GM06990 (cell line): ENCODE measurements at places on chromosomes 5 and 9.

- DNase-seq = no peak
Measured at GRCh38 chr5:142115937-142116614, 7.5 kb downstream of the NDFIP1 start.

- DNase-seq = no peak
Measured at GRCh38 chr9:97874624-97875023, 21.6 kb downstream of the FOXE1 start.

GRCh38 chr9:113356686-113357292 lies 7.4 kb downstream of the BSPRY start:
- DNase-seq = no peak

DNA sequence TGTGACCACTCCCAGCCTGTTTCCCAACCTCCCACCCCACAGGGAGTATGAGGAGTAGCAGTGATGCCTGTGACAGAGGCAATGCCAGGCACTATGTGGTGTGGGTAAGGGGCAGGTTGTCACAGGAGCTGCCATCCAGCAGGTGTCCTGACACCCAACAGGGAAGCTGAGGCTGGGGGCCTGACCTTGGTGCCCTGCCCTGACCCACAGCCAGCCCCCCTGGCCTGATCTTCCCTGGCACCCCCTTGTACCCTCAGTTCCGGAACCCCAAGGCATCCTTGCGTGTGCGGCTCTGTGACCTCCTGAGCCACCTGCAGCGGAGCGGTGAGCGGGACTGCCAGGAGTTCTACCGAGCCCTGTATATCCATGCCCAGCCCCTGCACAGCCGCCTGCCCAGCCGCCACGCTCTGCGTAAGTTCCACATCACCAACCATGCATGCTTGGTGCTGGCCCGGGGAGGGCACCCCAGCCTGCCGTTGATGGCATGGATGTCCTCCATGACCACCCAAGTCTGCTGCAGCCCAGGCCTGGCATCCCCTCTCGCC lies 14.4 kb downstream of the CARD19 start:
- DNase-seq = peak; percentile 9

DNA sequence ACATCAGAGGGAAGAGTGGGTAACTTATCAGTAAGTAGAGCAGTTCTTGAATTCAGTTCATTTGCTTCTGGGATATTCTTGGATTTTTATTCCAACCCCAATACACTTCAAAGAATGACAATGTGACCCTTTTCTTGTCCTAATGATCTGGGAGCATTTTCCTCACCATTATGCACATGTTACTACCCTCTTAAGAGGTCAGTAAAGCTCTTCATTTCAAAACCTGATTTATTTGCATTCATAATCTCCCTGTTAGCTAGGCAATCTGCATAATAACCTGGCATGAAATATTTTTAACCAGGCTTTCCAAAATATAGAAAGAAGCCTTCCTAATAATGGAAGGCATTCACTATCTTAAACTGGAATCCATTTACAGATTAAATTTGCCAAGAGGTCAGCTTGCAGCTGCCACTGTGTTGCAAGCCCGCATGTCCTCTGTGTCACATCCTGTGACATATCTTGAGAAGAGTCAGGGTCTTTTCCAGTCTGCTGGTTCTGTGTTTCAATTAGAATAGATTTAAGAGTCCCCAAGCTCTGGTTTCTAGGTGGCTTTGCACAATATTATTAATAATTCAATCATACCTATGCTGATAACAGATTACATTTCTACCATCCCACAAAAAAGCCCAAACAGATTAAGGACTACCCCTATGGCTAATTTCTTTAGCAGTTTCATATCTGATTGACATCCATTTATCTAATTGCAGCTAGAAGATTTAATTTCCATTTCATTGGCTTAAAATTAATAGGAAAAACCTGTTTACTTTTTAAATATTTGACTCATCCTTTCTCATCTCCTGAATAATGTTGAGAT lies 30.9 kb upstream of the PPP2R2B start:
- no peak for DNase-seq

DNA sequence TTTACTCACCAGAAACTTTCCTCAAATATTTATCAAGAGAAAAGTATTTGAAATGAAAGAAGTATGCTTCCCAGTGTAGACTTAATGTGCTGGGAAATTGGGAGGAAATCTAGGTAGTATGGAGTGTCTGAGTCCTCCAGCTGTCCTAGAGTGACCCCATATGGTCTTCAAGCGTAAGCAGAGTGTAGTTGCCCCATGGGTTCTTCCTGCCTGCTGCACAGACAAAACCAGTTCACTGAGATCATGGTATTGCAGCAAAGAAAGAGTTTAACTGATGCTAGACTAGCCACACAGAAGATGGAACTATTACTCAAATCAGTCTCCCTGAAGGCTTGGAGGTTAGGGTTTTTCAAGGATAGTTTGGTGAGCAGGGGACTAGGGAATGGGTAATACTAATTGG lies 114.9 kb upstream of the PRLR start:
- DNase-seq = no peak

GRCh38 chr9:124835026-124835557 lies 18.2 kb upstream of the WDR38 start:
- DNase-seq = no peak

- DNase-seq = no peak
Measured at GRCh38 chr9:111953444-111953843, 56.8 kb downstream of the UGCG start.

DNA sequence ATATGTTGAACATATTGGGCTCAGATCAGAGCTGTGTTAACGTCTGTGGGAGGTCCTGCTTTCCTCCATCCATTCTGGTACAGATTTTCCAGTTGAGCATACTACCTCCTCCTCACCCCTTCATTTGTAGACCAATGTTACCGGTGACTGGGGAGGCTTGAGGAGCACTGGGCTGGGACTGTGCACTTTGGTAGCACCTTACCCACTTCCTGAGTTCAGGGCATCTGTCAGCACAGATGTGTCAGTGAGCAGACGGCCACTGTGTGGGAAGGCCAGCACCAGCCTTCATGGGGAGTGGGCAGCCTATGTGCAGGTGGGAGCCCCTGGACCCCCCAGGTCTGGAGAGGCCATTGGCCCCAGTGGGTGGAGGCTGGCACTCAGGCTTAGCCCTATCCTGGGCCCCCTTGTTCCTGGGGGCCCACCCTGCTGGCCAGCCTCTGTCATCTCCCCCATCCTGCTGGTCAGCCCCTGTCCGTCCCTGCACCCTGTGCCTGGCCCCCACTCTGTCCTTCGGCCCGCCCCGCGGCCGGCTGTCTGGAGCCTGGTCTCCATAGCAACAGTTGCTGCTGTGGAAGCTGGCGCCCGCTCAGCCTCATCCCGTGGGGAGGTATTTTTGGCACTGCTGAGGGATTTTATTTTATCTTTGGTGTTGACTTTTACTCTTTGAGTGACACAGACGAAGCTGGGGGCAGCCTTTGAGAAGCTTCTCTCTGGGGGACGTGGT lies 21.3 kb downstream of the WNK2 start:
- no peak for DNase-seq

GRCh38 chr9:136711751-136712689 lies at the start of gene DIPK1B:
Gene DIPK1B, plus strand, starts transcription at chr9:136712572. Its CDS starts 94 bp downstream, at chr9:136712666.
- DNase-seq = no peak

GRCh38 chr9:38130724-38131123 lies 61.7 kb upstream of the SHB start:
- peak; percentile 10 for DNase-seq

- DNase-seq = no peak
Measured at GRCh38 chr9:122127396-122127798, 32.2 kb downstream of the NDUFA8 start.

DNA sequence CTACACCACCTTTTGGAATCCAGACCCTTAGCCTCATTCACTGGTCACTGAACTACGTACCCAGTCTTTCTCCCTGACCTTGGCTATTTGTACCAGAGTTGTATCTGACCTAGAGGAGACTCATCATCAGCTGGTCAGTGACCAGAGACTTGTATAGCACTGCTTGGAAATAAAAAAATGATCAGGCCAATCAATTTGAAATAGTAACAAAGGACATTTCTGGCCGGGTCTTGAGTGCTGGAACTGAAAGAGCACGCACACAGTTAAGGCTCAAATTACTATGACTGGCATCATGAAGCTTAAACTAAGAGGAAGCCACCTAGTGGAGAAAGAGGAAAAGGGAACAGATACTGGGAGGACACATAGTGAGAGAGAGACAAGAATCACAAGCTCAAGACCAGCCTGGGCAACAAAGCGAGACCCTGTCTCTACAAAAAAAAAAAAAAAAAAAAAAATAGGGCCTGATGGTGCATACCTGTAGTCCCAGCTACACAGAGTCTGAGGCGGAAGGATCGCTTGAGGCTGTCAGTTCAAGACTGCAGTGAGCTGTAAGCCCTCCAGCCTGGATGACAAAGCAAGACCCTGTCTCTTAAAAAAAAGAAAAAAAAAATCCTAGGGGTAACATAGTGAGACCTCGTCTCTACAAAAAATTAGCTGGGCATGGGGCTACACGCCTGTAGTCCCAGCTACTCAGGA lies 12.8 kb upstream of the SRP19 start:
- DNase-seq = peak; percentile 46

DNA sequence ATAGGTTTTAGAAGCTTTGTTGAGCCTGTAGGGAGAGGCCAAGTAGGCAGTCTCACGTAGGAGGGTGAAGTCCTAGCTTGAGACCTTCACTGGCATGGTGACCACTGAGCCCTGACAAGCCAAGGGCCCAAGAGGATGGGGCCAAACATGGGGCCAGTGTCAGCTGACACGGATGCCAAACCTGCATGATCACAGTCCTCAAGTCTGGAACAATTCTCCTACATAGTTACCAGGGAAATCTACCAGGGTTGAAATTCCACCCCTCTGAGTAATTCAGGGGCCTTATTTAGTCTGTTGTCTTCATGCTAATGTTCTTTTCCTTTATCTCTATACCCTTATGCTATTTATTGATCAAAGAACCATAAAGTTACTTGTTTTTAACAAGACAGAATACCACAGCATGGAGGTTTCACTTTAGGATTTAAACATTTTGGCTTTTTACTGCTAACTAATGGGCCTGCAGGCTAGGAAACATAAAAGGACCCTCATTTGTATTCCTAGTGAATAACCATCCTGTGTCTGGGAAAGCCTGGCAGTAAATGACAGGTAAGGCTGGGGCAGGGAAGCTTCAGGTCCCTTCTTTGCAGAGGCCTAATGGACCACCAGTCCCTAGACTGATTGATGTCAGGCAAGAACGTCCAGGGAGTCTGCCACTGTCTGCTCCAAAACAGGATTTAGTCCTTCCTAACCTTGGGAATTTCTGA lies 140.8 kb downstream of the FGF1 start:
- no peak for DNase-seq

GRCh38 chr5:73792687-73793320 lies 166.8 kb downstream of the ARHGEF28 start:
- no peak for DNase-seq

GRCh38 chr5:142671266-142671665 lies 14.6 kb downstream of the FGF1 start:
- DNase-seq = no peak

- no peak for DNase-seq
Measured at GRCh38 chr5:145585443-145586148, 249.5 kb downstream of the PRELID2 start.

- DNase-seq = no peak
Measured at GRCh38 chr5:160931283-160931682, 79.3 kb upstream of the ATP10B start.

DNA sequence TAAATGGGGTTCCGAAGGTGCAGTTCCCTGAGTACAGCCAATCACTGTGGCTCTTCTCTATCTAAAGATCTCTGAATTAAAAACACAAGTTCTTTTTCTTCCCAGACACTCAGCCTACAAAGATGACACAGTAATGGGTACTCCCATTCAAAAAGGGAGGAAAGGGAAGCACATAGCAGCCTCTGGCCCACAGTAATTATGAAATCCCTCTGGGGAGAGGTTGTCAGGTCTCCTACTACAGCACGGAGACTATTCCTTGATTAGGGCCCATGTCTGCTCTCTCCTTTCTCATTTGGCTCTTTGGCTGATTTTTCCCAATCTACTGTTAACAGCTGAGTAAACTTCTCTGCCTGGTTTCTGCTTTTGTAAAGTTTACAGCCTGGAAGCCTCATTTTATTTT lies 62.0 kb upstream of the RANBP3L start:
- no peak for DNase-seq

DNA sequence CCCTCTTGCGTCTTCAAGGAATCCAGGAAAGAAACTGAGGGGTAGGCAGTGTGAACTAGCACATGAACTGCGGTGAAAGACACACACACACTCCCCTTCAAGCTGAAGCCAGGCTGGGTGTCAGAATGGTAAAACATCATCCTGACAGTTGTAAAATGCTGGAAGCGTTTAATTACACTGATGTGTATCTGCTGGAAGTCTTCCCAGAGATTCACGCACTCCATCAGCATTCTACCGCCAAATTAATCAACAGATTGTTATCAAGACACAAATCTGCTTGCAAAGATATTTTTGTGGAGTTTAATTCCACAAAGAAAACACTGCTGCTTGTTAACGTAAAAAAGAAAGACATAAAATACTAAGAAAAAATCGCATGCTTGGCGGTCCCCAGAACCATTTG lies 241.0 kb upstream of the NFIL3 start:
- DNase-seq = no peak

- DNase-seq = no peak
Measured at GRCh38 chr9:79984429-79985067, 412.8 kb downstream of the TLE4 start.
